Activated CD4-positive, CD25-positive, alpha-beta regulatory T cell treated with anti-CD3 and anti-CD28 coated beads, Interleukin-2, amount 50 U/mL, for 24 hours (primary cell): ENCODE measurements at places on chromosomes 7 and 10.

- no peak for ATAC-seq
These were observed 43.8 kb downstream of the DAGLB start for GRCh38 chr7:6403907-6404306.

- no peak for ATAC-seq
These were observed 11.2 kb downstream of the WDR86 start for GRCh38 chr7:151398446-151399304.

GRCh38 chr7:98374285-98374680 lies 26.6 kb downstream of the BAIAP2L1 start:
- ATAC-seq, result no peak

GRCh38 chr10:119686465-119687191 lies 35.4 kb downstream of the BAG3 start:
- peak; percentile 92 for ATAC-seq

GRCh38 chr7:156173748-156174353 lies 361.6 kb upstream of the SHH start:
- ATAC-seq, result no peak

DNA sequence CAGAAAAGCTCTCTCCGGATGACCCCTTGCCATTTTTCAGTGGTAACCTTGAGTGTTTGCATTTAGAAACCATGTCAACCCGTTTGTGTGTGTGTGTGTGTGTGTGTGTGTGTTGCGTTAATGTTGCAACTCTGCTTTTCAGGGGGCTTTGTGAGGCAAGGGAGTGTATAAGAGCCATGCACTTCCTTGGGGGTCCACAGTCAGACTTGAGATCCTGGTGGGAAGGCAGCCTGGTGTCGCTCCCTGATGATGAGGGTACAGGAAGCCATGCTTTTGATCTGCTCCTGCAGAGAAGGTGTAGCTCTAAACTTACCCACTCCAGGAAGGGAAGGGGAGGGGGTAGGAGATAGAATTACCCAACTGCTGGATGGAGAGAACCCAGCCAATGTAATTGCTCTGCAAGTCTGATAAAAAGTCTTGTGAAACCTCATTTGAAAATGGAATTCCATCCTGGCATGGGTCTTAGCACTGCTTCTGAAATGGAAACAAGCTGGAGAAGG lies 10.7 kb downstream of the GRK5 start:
- ATAC-seq, result no peak

DNA sequence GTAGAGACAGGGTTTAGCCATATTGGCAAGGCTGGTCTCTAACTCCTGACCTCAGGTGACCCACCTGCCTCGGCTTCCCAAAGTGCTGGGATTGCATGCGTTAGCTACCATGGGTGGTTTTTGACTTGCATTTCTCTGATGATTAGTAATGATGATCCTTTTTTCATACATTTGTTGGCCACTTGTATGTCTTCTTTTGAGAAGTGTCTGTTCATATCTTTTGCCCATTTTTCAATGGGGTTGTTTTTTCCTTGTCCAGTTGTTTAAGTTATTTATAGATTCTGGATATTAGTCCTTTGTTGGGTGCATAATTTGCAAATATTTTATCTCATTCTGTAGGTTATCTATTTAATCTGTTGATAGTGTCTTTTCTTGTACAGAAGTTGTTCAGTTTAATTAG lies 4.3 kb upstream of the OR13A1 start:
- no peak for ATAC-seq

- no peak for ATAC-seq
These were observed 30.2 kb downstream of the DOCK1 start for GRCh38 chr10:126935263-126935946.

- ATAC-seq, result no peak
These were observed 31.8 kb downstream of the WNT16 start for GRCh38 chr7:121360564-121360963.

DNA sequence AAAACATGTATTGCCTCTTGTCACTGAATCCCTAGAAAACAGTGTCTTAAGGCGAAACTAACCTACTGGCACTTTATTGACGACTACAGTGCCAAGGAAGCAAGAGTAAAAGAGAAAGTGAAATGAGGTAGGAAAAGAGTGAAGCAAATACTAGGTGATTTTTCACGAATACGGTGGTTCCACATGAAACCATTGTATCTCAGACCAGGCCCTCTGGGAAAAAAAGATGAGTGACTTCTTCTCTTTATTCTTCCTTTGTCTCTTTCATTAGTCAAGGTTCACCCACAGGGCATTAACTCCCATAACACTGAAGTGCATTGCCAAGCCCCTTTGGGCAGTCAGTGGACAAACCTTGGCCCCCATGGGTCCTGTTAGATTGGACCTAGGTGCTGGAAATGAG lies 16.2 kb upstream of the MACC1 start:
- no peak for ATAC-seq

- ATAC-seq, result no peak
These were observed 51.2 kb downstream of the PRKAG2 start for GRCh38 chr7:151825721-151826120.

DNA sequence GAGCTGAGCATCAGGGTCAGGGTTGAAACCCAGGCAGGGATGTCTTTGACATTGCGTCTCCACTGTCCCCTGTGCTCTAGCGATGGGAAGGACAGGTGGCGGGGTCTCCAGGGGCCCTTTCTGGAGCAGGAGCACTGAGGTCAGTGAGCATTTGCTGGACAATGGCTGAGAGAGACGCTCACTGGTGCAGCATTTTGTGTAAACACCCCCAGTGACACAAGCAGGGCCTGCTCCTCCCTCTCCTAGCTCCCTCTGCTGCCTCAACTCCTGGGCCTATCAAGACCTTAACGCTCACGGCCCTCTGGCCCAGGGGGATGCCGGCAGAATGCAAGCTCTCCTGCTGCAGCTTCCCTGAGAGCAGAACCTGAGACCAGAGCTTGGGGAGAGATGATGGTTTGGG lies 17.4 kb upstream of the INMT start:
- ATAC-seq, result no peak

DNA sequence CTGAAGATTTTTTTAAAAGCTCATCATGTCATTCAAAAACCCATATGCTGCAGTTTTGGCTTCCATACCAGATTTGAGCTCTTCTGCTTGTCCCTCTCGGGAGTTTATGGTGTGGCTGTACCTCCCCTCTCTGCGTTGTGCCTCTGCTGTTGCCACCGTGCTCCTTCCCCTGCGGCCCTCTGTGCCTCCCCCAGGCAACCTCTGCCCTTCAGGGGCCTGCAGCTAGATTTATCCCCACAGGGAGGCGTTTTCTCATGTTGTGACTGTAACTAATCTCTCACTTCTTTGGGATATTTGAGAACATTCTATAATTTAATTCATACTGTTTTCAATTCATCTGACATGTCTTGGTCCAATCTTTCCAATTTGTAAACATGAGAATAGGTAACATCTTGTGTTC lies 52.7 kb downstream of the TASOR2 start:
- no peak for ATAC-seq

DNA sequence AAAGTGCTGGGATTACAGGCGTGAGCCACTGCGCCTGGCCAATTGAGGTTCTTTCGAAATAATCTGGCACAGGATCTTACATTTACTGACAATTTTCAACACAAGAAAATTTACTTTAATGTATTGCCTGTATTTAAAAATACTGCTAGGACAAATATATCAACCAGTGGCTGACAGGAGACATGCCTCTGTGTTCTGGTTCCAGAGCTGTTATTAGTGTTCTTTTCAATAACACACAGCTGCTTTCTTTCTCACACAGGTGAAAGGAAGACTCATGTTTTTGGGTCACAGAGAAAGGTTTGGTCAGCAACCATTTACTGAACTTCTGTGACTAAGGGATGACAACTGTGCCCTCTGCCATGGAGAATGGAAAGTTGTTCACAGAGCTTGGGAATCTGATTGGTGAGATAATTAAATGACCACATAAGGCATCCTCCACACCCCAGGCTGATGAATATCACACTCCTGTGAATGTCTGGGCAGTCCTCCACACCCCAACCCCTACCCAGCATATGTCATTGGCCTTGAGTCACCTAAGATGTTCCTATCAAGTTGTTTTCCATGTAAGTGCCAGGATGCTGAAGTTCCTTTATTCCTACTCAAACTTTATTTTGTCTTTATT lies 180.1 kb downstream of the RAPGEF5 start:
- ATAC-seq, result no peak

DNA sequence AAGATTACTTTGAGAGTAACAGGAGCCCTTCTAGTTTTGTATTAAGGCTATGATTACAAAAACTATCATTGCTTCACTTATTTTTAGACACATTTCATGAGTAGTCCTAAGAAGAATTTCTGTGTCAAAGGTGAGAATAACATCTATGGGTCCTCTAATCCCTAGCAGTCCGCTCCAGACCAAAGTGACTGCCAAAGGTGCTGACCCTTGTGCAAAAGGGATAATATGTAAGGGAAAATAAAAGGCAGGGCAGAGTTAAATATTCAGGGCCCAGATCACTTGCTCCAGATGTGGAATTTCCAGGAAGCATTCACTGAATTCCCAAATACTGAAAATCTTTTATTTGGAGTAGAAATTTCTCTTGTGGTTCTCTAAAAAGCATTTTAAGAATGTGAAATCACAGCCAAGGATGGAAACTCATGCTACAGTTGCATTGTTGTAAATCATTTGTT lies 29.3 kb downstream of the RHOBTB1 start:
- no peak for ATAC-seq

DNA sequence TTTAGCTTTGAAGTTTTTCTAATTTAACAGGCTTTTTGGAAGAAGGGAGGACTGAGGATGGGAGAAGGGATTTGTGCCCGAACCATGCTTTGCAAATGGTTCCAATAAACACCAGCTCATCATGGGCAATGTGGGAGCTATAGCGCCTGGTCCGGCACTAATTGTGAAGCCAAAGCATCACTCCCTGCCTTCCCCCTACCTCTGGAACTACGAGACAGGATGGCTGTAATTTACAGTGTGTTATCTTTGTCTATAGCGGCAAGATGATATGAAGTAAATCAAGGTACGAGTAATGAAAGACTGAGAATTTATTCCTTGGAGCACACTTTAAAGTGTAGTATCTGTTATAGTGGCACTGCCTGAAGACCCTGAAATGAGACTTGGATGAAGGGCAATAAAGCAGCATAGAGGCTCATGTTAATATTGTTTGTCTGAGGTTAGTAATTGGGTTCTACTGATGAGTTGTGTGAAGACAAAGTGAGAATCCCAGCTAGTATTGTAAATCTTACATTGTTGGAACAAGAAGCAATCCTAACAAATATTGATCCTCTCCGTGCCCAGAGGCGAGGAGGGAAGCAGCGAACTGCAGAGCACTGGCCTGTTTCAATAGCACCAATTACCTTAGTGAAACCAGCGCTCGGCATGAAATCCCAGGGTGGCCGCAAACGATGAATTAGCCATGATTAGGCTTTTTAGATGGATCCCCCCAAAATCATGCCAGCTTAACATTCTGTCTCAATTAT lies 507.1 kb downstream of the LRMDA start:
- ATAC-seq, result no peak

GRCh38 chr7:91949221-91950009 lies 8.8 kb downstream of the AKAP9 start:
- no peak for ATAC-seq

DNA sequence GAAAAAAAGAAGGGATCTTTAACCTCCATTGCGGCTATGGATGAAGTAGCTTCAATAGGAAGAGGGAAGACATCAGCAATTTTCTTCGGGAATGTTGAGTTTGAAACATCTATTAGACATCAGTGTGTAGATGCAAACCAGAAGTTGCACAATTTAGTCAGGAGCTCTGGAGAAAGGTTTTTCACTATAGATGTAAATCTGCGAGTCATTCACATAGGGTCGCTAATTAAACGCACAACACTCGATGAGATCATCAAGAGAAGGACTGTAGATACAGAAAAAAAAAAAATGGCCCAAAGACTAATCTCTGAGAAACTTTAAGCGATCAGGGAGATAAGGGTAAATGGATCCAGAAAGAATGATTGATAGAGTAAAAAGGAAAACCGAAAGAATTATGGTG lies 61.7 kb upstream of the TES start:
- ATAC-seq, result no peak

GRCh38 chr10:89427629-89428028 lies 13.3 kb downstream of the IFIT5 start:
- no peak for ATAC-seq

DNA sequence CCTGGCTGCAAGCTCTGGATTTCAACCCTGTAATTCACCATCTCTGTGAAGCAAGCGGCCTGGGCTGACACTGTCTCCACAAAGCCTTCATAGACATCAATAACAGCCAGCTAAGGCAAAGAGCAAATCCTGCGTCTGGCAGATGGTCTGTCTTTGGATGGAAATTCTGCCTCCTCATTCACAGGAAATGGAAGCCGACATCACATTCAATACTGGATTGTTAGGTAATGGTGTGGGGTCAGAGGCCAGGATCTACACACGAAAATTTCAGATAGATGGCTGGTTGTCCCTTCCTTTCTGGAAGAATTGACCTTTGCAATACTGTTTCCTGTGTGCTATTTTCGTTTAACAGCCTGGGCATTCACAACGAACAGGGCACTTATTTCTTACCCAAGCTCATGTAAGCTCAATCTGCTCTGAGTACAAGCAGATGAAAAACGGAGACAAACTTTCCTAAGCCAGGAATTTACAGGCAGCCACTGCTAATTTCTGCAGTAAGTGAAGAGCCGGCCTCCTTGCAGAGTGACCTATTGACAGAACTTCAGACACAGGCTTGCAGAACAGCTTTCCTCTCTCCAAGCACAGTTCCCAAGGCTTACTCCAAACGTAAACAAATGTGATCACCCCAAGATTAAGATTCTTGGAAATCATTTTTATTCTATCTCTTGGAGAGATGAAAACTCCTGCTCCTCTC lies 3.1 kb upstream of the ADAM12 start:
- no peak for ATAC-seq

DNA sequence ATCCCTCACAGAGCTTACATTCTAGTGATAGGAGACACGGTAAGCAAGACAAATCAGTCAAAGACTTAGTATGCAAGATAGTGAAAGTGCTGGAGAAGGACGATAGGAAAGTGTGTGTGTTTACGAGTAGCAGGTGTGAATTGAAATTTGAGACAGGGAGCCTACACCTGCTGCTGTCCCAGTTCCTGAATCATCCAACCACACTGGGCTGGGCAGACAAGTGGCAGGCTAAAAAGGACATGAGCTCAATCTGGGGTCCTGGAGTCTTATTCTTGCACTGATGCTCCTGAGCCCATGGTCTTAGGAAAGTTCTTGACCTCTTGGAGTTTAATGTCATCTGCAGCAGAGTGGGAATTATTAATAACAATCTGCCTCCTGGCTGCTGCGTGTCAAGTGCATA lies 16.2 kb downstream of the RBP3 start:
- ATAC-seq, result no peak

DNA sequence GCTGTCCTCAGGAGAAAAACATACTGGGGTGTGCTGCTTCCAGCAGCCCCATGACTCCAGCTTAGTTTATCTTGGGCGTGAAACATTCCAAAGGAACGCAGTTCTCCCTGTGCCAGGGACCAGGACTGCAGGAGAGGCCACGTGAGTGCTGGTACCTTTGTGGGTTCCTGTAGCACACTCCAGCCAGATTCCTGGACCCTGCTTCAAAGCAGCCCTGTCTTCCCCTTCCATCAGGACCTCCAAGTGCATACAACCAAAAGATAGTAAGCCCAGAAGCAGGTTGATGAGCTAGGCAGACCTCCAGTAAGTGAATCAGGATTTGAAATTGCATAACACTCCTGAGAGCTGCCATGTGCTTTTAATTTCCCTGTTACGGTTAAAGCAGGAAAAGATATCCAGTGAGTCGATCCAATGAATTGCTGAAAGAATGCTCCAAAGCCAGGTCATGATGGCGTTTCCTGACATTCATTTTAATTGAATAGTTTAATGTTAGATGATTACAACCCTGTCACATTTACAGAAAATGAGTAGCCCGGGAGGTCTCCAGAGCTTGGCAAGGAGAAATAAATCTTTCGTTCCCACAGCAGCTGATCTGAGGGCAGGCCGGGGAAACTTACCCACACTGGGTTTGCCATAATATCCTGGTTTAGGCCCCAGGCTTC lies 38.9 kb upstream of the CPXM2 start:
- no peak for ATAC-seq
